ENCODE measurements at places on chromosomes 4 and X.
A peak's percentile ranks its signal among the peaks of the same experiment; 100 is the strongest.

GRCh38 chr4:184693056-184693455 is 40.8 kb downstream of the CENPU start:
- peak; percentile 21 for DNase-seq

DNA sequence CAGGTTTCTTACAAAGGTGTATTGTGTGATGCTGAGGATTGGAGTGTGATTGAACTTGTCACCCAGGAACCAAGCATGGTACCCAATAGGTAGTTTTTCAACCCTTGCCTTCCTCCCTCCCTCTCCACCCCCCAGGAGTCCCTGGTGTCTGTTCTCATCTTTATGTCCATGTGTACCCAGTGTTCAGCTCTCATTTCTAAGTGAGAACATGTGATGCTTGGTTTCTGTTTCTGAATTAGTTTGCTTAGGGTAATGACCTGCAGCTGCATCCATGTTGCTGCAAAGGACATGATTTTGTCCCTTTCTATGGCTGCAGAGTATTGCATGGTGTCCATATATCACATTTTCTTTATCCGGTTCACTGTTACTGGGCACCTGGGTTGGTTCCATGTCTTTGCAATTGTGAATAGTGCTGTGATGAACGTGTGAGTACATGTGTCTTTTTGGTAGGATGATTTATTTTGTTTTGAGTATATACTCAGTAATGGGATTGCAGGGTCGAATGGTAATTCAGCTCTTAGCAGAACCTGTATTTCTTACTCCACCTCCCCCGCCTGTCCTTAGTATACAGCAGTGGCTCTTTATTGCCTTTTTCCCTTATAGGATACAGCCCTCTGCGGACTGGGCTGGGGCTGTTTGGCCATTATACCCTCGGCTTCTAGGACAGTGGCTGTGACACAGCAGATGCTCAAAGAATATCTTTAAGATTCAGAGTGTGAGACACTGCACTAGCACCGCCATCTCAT is 145.4 kb downstream of the PTTG2 start:
- DNase-seq: no peak

DNA sequence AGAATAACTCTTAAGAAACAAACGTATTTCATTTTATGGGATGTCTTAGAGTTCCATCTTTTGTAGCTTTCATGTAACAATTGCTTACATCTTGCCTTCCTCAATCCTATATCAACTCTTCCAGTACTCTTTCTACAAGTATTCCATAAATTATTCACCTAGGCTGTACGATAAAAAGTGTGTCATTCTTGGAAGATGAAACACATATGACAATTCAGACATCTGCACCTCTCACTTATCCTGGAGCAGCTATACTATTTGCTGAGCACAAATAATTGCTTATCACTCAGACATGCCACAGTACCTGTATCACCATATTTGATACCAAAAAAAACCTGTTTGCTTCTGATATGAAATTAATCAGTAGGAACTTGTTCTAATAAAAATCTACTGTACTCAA is 1.0 kb downstream of the POF1B start:
- DNase-seq: no peak

- no peak for DNase-seq
Measured at GRCh38 chrX:6614506-6614905, 79.6 kb upstream of the VCX3A start.

- DNase-seq: no peak
Measured at GRCh38 chrX:3393178-3393577, 46.7 kb upstream of the MXRA5 start.

DNA sequence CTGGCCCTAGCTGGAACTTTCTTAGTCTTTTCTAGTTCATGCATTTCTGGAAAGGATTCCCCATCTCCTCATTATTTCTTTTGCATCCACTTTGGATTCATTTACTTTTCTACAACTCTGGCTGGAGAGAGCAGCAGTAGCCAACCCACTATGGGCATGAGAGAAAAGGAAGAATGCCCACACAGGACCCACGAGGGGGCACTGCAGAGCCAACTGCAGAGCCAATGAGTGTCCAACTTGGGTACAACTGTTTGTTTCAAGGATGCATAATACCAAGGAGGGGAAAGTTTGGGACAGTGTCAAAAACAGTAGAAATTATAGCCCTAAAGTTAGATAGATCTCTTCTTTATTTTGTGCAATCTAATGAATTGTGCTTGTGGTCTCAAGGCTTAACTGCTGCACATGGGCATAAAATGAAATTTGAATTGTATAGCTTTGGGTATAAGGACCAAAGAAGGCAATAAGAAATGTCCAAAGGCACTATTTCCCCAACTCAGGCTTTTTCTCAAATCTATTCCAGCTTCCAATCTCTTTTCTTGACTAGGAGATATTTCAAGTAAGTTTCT is 230.6 kb downstream of the NSUN7 start:
- no peak for DNase-seq

DNA sequence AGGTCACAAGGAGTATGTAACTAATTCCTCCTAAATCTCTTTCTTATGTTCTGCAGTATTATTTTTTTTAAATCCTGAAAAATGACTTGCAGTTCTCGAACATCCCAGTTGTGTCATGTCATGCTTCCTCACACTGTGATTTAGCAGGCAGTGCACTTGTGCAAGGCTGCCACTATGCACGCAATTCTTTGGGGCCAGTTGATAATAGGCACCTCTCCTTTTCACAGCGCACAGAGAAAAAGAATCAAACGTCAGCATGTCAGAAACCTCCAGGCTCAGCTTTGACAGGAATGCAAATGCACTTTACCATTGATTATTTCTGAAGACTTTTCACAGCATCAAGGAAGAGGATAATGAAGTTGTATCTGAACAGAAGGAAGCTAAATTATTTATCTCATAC is 62.9 kb downstream of the FGF13 start:
- no peak for DNase-seq

GRCh38 chr4:188647820-188648370 is 508.7 kb downstream of the TRIML1 start:
- DNase-seq: no peak

DNA sequence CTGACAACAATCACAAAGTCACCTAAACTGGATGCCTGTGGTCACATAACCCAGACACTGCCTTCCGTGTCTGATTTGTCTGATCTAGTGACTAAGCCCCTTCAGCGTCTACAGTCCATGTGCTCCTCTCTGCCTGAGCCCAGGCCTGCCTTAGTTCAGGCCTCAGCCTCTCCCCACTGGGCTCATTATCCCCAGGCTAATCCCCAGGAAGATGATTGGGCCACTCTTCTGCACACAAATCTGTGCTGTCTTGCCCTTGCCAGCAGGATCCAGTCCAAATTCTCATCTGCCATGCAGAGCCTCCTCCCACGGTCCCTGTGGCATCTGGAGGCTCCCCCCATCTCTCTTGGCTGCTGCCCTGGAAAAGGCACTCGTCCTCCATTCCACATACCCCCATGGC is 96.5 kb downstream of the SLC2A9 start:
- no peak for DNase-seq

DNA sequence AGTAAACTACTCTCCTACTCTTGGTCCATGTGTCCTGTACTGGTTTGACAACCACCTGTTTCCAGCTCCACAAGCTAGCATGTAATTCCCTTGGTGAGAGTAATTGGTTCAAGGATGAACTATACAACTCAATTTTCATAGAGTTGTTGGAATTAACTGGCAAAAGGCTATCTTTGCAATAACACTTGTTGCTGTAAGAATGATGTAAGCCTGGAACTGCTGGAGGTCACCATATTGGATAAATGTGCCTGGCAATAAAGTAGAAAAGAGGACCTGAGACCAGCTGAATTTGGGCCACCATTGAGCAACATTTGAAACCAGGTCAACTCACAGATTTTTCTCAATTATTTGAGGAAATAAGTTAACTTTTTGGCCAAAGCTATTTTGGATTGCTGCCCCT is 175.5 kb downstream of the CAMK2D start:
- DNase-seq: no peak

Measured in fibroblast of skin of left biceps (primary cell).